Ureter (tissue), 1 donor: ENCODE measurements at places on chromosomes 13 and 19. TPM values are rescaled to one million over a fixed set of nuclear protein-coding genes. Genes with fewer than 3 reads are reported as not detected.

- DNase-seq: no peak
These were observed 221.3 kb upstream of the TRPC4 start for GRCh38 chr13:38090913-38091312.

GRCh38 chr13:53197424-53197823 lies 168.8 kb downstream of the OLFM4 start:
- no peak for DNase-seq

- DNase-seq: no peak
These were observed 415.0 kb downstream of the FOXO1 start for GRCh38 chr13:40251343-40252032.

GRCh38 chr13:49319951-49320350 lies 72.2 kb downstream of the CDADC1 start:
- no peak for DNase-seq

GRCh38 chr19:41174297-41174928 lies 18.6 kb upstream of the CYP2S1 start:
- no peak for DNase-seq

RFX1 gene
- total RNA-seq: 16.4 TPM

CEACAM8 gene
- total RNA-seq: not detected

KL gene
- total RNA-seq: 3.6 TPM

FAM216B gene
- total RNA-seq: not detected
